ENCODE measurements at places on chromosomes 12 and 14.
A peak's percentile ranks its signal among the peaks of the same experiment; 100 is the strongest.

- no peak for DNase-seq
These were observed 201.0 kb upstream of the DIO3 start for GRCh38 chr14:101360054-101360911.

DNA sequence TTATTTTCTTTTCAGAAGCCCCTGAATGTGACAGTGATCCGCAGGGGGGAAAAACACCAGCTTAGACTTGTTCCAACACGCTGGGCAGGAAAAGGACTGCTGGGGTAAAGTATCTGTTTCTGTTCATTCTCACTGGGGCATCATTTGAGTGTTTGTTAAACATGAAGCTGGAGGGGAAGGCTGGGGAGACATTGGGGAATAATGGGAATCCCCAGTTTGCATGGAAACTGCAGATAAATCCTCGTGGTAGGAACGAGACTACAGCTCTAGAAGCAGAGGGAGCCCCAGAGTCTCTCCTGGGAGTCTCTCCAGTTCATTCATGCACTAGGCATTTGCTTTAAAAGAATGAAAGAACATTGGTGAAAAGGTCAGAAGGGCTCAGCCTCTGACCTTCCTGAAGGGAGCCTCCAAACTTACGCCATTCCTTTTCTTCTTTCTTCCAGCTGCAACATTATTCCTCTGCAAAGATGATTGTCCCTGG is 2.5 kb upstream of the CFAP251 start:
- no peak for DNase-seq

GRCh38 chr12:98291828-98292227 is 223.6 kb upstream of the TMPO start:
- no peak for DNase-seq

GRCh38 chr14:58637040-58637390 is 747 bp upstream of the DACT1 start:
- no peak for DNase-seq

- DNase-seq: no peak
These were observed 200.3 kb upstream of the DIO3 start for GRCh38 chr14:101361044-101361443.

- DNase-seq: peak; percentile 32
These were observed 2.0 kb downstream of the PELI2 start for GRCh38 chr14:56120091-56120691.

DNA sequence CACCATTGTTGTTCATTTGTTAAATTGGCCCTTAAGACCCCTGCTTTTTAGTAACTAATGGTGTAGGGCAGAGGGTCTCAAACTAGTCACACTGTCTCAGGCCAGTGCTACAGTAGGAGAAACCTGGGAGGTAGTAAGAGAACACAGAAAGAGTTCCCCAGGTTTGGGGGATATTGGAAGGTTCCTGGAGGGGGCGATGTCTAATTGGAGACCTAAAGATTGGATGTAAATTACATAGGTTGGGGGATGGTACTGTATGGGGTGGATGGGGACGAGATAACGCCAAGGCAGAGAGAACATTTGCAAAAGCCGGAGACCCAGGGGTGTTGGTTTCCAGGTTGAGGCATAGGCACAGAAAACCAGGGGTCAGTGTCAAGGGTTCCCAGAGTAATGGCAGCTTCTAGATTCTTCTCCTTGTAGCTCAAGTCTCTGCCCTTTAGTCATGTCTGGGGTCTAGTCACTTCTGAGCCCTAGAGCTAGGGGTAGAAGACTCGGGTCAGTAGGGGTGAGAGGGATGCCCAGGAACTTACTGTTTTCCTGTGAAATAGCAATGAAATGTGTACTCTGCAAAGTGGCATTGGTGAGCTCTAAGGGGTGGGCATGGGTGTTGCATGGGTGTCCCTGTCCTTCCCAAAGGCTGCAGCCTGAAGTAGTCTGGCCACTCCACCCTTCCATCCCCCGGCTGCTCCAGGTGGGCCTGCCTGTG is 21.8 kb downstream of the PLEKHG3 start:
- DNase-seq: no peak

DNA sequence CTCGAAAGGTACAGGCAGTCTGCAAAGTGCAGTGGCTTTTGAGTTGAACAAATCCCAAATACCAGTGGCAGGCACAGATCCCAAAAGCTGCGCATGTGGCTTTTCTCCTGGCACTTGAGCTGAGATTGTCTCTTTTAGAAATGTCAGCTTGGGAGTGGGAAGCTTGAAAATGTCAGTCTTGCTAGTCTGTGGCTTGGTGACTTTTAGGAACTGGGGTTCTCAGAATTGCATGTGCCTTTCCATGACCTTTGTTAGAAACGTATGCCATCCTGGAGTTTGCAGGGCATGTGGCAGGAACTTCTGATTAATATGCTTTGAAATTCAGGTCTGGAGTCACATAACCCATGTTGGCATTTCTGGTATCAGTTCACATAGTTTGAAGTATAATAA is 182.1 kb downstream of the CHST11 start:
- DNase-seq: no peak

DNA sequence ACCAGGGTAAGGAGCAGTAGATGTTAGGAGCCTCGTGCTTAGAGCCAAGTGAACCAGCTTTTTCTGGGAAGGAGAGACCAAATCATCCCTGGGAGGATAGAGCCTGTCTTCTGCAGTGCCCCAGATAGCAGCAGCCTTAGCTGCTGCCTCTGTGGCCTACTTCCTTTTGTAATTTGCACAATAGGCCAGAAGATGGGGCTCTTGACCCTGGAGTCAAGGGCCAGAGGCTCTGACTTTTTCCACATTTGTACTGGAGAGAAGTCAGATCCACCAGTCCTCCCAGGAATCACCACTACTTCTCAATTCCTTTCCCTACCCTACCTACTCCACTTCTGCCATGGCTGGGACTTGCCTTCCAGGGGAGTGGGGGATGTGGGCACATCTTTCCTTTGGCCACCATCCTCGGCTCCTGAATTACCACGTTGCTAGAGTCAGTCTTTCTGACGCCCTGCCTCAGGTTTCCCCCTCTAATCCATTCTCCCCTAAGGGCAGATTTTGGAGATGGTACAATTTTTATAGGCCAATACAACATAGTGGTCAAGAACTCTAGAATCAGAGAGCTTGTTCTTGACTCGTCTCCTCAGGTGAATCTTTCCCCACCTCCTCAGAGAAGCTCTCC is 3.3 kb upstream of the SLC4A8 start:
- DNase-seq: peak; percentile 80

DNA sequence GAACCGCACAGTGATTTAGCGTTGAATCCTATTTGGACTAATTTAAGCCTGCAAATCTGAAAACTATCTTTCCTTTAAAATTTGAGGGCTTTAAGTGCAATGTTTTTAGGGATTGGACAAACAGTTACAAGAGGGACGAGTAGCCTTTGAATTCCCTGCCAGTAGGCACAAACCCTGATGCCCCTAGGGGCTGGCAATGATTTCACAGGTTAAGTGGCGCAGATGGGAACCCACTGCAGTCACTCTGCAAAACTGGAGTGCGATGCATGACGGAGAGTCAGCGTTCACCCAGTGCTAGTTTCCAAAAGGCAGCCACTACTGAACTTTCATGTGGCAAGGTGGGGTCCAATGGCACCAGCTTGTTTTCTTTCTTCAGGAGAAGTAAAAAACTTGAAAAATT is 99.4 kb upstream of the FRMD6 start:
- DNase-seq: peak; percentile 18

DNA sequence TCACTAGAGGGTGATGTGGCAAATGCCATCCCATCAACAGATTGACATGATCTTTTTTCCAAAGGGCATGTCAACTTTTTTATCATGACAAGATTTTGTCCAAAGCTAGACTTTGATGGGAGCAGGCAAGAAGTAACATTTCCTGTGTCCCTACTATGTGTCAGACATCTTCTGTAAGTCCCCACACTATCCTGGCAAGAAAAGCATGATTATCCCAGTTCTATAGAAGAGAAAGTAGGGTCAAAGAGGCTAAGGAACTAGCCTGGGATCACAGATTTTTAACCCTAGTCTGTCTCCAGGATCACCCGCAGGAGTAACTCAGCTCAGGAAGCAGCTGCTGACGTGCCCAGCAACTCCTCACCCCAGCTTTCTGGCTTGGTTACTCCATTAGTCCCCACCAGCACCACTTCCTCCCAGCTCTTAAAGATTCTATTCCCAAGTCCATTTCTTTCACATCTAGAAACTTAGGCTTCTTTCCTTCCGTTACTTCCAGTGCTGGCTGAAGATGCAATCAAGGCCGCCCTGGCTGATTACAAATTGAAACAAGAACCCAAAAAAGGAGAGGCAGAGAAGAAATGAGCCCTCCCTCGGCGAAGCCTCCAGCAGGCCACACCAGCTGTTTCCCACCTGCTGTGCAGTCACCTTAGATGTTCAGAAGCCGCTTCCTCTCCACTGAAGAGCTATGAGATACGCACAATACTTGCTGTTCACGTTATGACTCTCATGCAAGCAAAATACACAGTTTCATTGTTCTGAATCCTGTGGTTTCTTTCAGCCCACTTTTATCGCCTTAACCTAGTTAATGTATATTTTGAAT is 6.2 kb downstream of the ISCU start:
- peak; percentile 43 for DNase-seq

DNA sequence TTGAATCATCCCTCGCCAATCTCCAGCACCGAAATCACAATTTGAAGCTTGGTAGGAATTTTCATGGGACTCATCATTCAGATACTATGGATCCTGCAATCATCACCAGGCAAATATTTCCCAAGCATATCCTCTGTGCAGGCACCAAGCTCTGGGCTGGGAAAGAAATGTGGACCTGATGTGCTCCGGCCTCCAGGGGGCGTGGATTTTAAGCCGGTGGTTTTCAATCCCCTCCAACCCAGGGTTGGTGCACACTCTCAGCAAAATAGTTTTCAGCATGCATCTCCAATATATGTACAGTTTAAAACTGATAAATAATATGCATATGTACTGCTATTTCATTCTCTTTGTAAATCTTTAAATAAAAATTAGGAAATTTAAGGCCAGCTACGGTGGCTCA is 98.9 kb downstream of the RBM19 start:
- no peak for DNase-seq

DNA sequence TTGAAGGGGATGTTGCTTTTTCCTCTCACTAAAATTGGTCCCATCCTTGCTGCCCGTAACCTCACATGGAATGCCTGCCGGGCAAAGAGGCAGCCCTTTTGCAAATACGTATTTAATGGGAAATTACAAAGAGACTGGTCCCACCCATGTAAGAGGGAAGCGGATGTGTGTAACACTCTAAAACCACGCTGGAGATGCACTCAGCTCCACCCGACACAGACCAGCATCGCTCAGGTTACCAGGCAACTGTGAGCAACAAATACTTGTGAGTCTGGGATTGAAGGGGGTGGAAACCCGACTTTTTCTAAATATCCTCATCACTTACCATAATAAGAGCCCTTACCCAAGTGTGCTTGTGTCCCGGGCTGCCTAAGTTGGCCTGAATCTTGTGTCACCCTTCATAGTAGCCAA is 47.7 kb downstream of the ELK3 start:
- peak; percentile 51 for DNase-seq

DNA sequence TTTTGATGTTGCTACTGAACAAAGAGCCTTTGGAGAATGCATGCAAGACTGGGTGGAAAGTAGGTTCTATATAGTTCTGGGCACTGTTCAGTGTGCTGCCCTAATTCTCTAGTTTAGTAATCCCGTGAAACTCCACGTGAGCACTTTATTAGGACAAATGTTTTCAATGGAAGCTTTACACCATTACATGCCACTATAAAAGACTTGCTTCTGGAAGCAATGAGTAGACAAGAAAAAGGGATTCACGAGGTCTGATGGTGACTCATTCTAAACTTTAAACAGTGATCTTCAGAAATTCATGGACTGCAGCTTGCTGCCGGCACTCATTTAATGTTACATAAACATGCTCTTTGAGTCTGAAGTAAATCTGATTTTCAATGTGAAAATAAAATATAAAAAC is 22.3 kb downstream of the ATG14 start:
- no peak for DNase-seq

- DNase-seq: no peak
These were observed 118.8 kb upstream of the PARP11 start for GRCh38 chr12:3991798-3992580.

DNA sequence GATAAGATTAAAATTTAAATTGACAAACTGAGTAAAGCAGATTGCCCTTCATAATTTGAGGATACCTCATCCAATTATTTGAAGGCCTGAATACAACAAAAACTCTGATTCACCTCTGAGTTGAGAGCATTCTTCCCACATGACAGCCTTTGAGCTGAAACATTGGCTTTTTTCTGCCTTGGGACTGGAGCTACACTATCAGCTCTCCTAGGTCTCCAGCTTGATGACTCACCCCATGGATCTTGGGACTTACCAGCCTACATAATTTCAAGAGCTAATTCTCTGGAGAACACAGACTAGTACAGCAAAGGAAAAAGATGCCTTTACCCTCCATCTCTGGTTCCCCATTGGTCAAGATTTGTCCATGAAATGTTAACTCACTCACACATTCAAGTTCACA is 555.1 kb downstream of the FOXG1 start:
- no peak for DNase-seq

GRCh38 chr14:74469548-74470518 is 23.3 kb downstream of the NPC2 start:
- DNase-seq: no peak

DNA sequence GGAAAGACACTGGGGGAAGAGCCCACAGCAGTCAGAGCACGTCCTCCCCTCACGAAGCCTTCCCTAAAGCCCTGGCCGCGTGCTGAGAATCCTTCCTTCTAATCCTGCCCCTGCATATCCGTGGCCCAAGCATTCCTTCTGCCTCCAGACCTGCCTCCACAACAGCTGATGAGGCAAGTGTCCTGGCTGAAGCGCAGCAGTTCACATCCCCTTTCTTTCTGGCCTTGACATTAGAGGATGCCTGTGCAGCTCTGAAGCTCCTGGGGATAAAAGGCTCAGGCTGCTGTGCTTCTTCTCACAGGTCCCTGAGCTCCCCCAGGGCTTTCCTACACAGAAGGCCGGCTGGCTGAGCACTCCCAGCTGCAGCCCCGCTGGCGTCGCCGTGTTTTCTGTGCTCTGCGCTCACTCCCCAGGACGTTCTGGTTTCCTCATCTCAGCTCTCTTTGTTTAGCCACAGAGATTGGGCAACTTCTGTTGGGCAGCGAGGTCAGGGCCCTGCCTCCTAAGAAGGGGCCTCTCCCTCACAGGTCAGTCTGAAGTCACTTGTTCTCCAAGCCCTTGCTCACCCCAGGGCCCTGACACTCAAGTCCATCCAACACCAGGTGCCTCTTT is 45.8 kb downstream of the NINJ2 start:
- DNase-seq: no peak

GRCh38 chr12:105721051-105721825 is 390.7 kb downstream of the C12orf75 start:
- DNase-seq: peak; percentile 66

- DNase-seq: no peak
These were observed 130.1 kb downstream of the ST8SIA1 start for GRCh38 chr12:22204391-22204790.

- peak; percentile 3 for DNase-seq
These were observed 490 bp downstream of the SOS2 start for GRCh38 chr14:50230701-50231474.

DNA sequence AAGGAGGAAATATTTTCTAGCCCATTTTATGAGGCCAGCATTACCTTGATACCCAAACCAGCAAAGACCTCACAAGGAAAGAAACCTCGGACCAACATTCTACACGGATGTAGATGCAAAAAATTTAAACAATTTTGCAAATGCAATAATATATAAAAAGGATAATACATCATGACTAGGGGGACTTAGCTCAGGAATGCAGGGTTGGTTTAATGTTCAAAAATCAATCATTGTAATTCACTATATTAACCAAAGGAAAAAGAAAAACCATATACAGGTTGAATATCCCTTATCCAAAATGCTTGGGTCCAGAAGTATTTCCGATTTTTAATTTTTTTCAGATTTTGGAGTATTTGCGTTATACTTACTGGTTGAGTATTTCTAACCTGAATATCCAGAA is 33.0 kb downstream of the TPCN1 start:
- no peak for DNase-seq
